Progenitor cell of endocrine pancreas (in vitro differentiated cells): ENCODE measurements at places on chromosomes 11 and 22. TPM values are rescaled to one million over a fixed set of nuclear protein-coding genes. Genes with fewer than 3 reads are reported as not detected.
A peak's percentile ranks its signal among the peaks of the same experiment; 100 is the strongest.

GRCh38 chr11:46133119-46133518 is 11.9 kb upstream of the PHF21A start:
- no peak for DNase-seq

DNA sequence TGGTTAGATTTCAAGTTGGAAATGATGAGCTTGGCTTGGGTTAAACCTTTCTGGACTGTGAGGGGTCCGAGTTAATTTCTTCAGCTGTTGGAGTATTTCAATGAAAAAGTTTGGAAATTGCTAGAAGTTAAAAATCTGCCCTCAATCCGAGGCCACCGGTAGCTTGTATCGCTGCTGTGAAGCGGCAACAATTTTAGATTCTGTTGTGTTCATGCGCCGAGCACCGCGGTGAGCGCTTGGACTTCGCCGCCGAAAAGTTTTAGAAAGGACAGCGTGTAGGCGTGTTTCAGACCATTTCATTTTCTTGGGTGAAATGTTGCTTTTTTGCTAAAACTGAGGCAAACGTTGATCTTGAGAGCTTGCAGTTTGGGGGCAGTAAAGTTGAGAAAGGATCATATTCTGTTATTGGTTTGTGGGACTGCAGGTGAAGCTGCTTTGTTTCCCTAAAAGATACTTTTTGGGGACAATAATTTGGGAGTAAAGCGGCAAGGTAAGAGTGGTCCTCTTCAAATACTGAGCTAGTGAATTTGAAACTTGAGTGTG is 928 bp downstream of the FBXO7 start:
- no peak for DNase-seq

- no peak for DNase-seq
Observed at GRCh38 chr22:18115906-18116371, 5.3 kb downstream of the TUBA8 start.

TENM4 gene
- total RNA-seq = 105 and 117 TPM in 2 replicates

AQP11 gene
- 2.2 and 2.3 TPM in 2 replicates for total RNA-seq

DNA sequence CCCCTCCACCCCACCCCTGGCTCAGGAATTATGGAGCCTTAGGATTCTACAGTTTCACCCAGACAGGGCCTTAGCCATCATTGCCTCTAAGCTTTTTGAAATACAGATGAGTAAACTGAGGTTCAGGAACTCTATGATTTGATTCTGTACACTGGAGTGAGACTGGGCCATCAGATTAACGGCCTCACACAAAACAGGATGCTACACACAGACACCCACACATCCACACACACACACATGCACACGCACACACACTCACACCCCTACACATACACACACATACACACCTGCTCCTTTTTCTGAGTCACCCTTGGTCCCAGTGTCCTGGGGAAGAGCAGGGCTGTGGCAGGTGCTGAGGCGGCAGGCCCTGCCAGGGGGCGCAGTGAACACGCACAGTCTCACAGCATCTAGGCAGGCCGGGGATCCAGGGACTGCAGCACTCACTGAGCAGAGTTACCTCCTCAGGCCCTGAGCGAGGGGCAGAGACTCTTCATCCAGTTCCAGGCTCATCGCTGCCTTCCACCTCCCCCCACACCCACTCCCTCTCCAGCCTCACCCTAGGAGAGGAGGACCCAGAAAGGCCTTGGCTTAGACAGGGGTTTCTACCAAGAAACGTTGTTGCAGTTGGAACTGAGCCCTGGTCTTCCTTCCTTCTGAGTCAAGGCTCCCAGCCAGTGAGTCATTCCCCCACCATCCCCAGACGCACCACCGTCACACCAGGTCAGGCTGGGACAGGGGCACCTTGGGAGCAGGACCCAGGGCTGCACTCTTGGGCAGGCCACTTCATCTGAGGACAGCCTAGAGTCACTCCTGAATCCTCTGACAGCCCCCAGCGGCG is 89.8 kb upstream of the PARVA start:
- DNase-seq = peak; percentile 46

GRCh38 chr11:107721207-107721606 is 9.4 kb upstream of the SLN start:
- DNase-seq = no peak
